ENCODE measurements at places on chromosomes 7 and 10. TPM values are rescaled to one million over a fixed set of nuclear protein-coding genes. Genes with fewer than 3 reads are reported as not detected.

DNA sequence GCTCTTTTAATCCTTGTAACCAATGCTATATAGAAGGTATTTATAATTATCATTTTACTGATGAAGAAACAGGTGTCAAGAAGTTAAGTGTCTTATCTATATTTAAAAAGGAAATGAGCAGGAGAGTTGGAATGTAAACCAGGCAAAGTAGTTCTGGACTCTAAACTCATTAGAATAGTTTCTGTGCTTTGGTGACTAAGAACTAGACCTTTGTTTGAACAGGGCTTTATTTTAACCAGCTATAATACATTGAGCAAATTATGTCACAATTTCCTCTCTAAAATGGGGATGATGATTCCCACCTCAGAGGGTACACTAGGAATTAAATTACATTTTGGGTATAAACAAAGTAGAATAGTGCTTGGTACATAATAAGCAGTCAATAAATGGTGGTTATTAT is 236.0 kb downstream of the MAGI2 start:
- no peak overlapping the region for H3K27ac ChIP-seq
- no peak for DNase-seq
- no peaks in the 10 kb centered on the region for H3K27me3 ChIP-seq

GRCh38 chr10:14089556-14090292 is 241.0 kb downstream of the FRMD4A start:
- no peaks in the 10 kb centered on the region for H3K27me3 ChIP-seq
- no peak overlapping the region for H3K4me3 ChIP-seq
- H3K4me1 ChIP-seq: no peaks in the 10 kb centered on the region
- no peak overlapping the region for H3K27ac ChIP-seq

DNA sequence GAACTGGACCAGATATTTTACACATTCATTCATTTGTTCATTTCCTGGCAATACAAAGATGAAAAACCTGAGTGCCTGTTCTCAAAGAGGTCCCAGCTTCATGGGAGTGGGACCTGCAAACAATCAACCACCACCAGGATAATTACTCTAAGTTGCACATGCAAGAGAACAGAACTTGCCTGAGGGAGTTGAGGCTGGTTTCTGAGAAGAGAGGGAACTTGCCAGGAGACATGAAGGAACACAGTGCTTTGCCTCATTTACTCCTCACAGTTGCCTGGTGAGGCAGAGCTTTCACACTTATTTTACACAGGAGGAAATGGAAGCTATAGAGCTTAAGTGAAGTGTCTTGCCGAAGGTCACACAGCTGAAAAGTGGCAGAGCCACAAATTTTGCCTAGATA is 170.1 kb downstream of the SORCS3 start:
- no peak overlapping the region for H3K27ac ChIP-seq
- no peak overlapping the region for H3K4me3 ChIP-seq
- H3K27me3 ChIP-seq: no peaks in the 10 kb centered on the region
- no peaks in the 10 kb centered on the region for H3K4me1 ChIP-seq
- H3K36me3 ChIP-seq: no peaks in the 10 kb centered on the region

DNA sequence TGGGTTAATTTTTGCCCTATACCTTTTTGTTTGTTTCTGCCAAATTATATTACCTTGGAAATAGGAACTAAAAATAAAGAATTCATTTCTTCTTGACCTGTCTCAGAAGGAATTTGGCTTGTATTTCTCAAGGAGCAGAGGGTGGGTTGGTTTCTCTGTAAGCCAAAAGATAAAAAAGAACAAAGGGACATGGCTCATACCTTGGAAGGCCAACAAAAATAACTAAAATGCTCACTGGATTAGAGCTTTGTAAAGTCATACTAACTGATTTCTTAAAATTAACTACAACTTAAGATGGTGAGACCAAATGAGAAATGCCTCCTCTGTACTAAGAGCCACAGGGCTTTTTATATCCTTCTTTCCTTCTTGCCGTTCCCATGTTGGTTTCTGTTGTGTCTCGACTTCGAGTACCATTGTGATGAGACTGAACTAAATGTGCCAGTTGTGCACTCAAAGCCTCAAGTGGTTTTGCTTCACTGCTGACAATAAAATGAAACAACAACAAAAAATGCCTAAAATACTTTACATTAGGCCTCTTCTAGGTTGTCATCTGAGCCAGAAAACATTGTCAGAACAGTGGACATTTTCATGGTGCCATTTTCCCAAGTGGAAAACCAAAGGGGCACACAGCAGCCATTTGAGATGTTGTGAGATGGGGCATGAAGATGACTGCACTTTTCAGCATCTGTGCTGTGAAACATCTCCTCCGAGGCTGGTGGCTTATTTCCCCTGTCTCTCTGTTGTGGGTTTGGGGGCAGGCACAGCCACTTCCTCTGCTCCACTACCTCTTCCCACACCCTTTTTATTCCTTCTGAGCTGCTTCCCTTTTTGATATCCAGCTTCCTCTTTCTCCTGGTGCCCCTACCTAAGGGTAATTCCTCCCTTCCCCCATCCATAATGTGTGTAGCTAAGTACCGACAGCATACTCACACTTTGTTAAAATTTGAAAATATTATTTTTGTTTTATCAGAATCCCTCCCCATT is 51.8 kb upstream of the AGR3 start:
- H3K36me3 ChIP-seq: no peaks in the 10 kb centered on the region
- no peak overlapping the region for H3K27ac ChIP-seq
- no peak overlapping the region for H3K4me3 ChIP-seq
- DNase-seq: no peak
- no peaks in the 10 kb centered on the region for H3K4me1 ChIP-seq

GRCh38 chr10:78604286-78604685 is 464.5 kb upstream of the ZMIZ1 start:
- H3K36me3 ChIP-seq: no peaks in the 10 kb centered on the region
- no peaks in the 10 kb centered on the region for H3K27me3 ChIP-seq
- H3K27ac ChIP-seq: no peak overlapping the region
- no peak for DNase-seq

DNA sequence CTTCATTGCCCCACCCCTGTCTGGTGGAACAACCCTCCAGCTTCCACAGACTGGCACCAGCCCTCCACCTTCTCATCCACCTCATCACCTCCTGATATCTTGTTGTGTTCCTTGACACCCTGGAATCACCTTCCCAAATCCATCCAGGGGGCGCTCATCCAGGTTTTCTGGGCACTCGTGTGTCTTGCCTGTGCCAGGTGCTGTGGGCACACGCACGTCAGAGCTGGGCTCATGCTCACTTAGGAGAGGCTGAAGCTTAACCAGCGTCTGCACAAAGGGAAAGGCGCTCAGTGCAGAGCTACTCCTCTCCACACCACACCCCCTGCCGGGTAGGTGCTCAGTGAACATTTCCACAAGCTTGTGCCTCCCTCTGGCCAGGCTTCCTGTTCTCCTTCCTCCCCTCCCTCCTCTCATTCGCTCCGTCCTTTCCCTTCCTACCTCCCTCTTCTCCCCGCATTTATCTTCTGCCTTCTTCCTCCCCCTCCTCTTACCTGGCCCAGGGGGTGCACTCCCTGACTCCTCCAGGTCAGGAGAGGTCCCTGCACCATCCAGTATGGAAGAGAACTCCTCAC is 4.8 kb downstream of the ADCYAP1R1 start:
- no peak for DNase-seq
- H3K4me1 ChIP-seq: peaks cover 12% of the 10 kb centered on the region
- no peak overlapping the region for H3K4me3 ChIP-seq
- no peaks in the 10 kb centered on the region for H3K36me3 ChIP-seq
- H3K27me3 ChIP-seq: peaks cover 26% of the 10 kb centered on the region

- no peaks in the 10 kb centered on the region for H3K4me1 ChIP-seq
- H3K27me3 ChIP-seq: no peaks in the 10 kb centered on the region
- H3K27ac ChIP-seq: no peak overlapping the region
- H3K36me3 ChIP-seq: no peaks in the 10 kb centered on the region
Measured at GRCh38 chr10:126207313-126207771, 180.9 kb downstream of the ADAM12 start.

GRCh38 chr10:110432084-110432483 is 65.6 kb upstream of the DUSP5 start:
- H3K27ac ChIP-seq: no peak overlapping the region
- DNase-seq: peak; percentile 7
- no peaks in the 10 kb centered on the region for H3K36me3 ChIP-seq
- H3K4me1 ChIP-seq: no peaks in the 10 kb centered on the region
- H3K4me3 ChIP-seq: no peak overlapping the region

DNA sequence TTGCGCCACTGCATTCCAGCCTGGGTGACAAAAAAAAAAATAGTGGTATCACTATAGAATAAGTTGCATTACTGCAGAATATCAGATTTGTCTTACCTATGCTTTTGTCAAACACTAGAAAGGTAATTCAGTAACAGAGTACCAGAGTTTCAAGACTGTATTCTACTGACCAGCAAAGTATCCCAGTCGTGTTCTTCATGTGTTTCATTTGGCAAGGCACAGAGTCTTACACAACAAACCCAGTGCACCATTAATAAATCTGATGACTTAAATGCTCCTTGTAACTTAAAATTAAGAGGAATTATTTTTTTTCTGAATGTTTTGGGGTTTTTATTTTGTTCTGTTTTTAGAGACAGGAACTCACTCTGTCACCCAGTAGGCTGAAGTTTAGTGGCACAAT is 34.4 kb upstream of the PBLD start:
- H3K27ac ChIP-seq: no peak overlapping the region
- H3K4me1 ChIP-seq: no peaks in the 10 kb centered on the region
- no peaks in the 10 kb centered on the region for H3K27me3 ChIP-seq
- H3K4me3 ChIP-seq: no peak overlapping the region
- H3K36me3 ChIP-seq: peaks cover 14% of the 10 kb centered on the region

DNA sequence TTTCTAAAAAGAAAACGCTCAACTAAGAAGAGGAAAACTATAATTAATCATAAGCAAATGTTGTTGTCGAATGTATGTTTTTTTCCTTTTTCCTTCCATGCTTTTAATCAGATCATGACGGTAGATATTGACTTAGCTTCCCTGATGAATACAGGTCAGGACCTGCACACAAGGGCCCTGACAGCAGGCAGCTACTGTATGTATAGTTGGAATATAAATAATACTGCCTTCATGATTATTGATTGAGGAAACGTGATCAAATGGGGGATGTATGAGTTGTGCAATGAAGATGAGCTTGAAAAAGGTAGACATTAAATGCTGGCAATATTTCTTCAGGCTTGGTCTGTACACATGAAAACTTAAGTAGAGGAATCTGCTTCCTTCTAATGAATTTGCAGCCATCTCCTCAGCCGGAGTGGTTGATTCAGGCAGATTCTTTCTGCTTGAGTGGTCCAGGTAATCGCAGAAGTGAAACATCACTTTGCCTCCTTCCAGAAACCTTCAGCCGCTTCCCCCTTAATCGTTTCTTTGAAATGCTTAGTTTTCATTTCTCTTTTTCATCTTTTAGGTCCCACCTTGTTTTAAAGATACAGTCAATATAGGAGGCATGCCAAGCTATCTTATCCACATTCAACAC is 656.5 kb downstream of the SDK1 start:
- H3K4me3 ChIP-seq: no peak overlapping the region
- no peak for DNase-seq
- peaks cover 8% of the 10 kb centered on the region for H3K36me3 ChIP-seq
- H3K27ac ChIP-seq: no peak overlapping the region

PDE1C gene
- 13.2 TPM for total RNA-seq

GPR158 gene
- total RNA-seq: 1.1 TPM

GDF2 gene
- total RNA-seq: not detected

PON1 gene
- total RNA-seq: not detected

MYOZ1 gene
- not detected for total RNA-seq

DENND2A gene
- 15.8 TPM for total RNA-seq

LOXL4 gene
- 10.3 TPM for total RNA-seq

SLC35B4 gene
- total RNA-seq: 6.1 TPM
